ENCODE measurements at places on chromosomes 4 and X.

- DNase-seq: no peak
Measured at GRCh38 chr4:182325848-182326255, 82.7 kb downstream of the TENM3 start.

- DNase-seq: no peak
Measured at GRCh38 chr4:143489106-143489505, 24.4 kb upstream of the SMARCA5 start.

DNA sequence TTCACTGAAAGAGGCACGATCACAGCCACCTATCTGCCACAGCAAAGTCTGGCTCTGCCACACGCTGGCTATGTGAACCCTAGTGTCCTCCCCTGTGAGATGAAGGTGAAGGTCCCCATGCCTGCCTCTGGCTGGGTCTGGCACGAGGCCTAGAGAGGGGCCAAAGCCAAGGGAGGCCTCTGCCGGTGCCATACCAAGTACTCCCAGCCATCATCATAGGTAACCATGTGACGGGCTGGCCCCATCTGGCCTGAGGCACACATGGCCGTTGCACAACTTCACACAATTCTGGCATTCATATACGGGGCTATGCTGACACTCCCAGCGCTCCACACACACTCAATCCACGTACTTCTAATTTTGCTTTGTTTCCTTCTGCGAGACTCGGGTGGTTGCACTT, 15.3 kb downstream of the NOP14 start:
- no peak for DNase-seq

DNA sequence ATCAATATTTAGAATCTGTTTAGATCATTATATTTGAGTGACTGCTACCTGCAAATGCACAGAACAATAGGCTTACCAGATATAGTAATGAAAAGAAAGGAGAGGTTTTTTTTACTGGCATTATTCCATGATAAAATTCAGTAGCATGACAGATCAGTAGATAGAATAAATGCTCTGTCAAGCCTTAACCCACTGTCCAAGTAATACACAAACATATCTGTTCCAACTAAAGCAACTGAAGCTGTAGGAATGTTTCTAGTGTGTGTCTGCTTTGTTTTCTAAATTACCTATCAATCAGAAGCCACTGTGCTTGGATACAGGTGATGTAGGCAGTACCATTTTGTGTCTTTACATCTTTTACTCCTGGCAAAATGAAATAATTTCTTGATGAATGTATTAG, 604.6 kb downstream of the PCDH7 start:
- DNase-seq: no peak

DNA sequence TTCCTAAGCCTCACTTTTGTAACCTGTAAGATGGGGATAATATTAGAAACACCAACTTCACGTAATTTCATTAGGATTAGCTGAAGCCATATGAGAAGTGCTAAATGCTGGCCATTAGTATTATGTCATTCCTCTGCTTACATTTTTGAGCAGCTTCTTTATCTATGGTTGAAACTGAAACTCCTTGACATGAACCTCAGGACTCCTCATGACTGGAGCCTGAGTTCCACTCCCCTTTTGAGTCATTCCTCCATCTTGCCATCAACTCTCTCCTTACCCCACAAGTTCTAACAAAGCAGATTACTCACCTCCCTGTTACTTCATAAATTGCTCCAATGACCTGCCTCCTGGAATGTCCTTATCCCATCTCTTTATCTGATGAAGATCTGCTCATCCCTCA, 123.2 kb upstream of the KCNIP4 start:
- DNase-seq: no peak

DNA sequence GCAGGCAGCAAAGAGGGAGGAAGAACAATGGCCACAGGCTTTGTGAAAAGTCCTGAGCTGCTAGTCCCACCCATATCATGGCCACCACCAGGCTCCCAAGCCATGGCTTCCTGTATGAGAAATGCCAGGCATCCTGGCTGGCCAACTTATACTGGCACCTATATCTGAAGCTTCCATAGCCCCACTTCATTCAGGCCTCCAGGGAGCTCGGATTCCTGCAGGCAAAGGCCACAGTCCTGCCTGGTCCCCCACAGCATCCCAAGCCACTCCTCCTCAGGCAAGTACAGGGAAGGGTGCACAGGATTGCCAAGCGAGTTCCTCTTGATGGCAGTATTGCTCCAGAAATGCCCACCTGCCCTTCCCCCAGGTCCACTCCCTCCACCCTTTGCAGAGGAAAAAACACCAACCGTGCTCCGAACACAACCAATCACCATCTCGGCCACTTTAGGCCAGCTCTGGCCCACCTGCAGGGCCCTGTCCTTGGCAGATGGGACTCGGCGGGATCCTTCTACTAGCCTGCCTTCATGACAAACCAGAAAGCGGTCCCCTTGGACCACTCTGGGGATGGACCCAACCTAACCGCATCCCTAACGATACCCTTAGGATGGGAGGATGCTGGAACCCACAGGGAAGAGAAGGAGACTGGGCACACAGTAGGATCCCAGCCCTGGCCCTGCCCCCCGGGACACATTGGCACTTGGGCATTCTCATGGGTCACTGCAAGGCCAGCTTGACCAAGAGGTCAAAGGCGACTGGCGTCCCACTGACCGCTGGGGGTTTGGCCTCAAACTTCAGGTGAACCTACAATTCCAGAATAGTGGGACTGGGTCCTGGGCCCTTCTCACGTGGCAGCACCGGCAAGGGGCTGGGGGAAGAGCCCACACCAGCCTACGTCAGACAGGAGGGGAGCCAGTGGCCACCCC, 220.4 kb upstream of the AGTR2 start:
- DNase-seq: no peak

DNA sequence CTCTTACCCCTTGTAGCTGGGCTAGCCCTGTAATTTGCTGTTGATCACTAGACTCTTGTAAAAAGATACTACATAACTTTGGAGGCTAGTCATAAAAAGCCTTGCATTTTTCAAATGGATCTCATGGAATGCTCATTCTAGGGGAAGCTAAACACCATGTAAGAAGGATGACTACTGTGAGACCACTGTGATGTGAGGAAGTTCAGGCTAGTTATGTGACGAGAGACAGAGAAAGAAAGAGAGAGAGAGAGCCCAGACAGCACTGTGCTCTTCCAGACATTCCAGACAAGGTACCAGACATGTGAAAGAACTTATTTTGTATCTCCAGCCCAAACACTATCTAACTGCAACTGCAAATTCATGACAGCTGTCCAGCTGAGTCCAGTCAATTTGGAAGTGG, 404.6 kb upstream of the PITX2 start:
- no peak for DNase-seq

- DNase-seq: no peak
Measured at GRCh38 chr4:5753366-5753765, 42.4 kb downstream of the EVC start.

DNA sequence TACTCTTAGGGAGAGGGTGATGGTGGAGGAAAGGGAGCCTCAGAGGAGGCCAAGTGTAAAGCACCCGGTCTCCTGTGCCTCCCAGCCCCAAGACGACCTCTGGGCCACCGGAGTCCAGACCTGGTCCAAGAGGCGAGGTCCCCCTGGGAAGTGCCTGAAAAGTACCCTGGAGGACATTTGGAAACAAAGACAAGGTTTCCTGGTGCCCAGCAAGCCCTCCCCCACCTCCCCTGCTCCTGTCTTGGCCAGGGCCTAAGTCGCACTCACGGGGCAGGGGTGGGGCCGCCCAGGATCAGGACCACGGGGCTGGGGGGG, 532 bp upstream of the SH3BP2 start:
- DNase-seq: no peak

- no peak for DNase-seq
Measured at GRCh38 chr4:56575820-56576429, 70.3 kb downstream of the ARL9 start.

GRCh38 chr4:161356351-161356750, 807.4 kb downstream of the FSTL5 start:
- no peak for DNase-seq

All from stimulated activated CD8-positive, alpha-beta memory T cell treated with anti-CD3 and anti-CD28 coated beads, Interleukin-15, amount 100 ng/mL, for 4 hours (primary cell).